ENCODE measurements at places on chromosomes 3 and 15.

GRCh38 chr3:10387881-10388609 is 67.1 kb upstream of the SEC13 start:
- DNase-seq, result no peak

DNA sequence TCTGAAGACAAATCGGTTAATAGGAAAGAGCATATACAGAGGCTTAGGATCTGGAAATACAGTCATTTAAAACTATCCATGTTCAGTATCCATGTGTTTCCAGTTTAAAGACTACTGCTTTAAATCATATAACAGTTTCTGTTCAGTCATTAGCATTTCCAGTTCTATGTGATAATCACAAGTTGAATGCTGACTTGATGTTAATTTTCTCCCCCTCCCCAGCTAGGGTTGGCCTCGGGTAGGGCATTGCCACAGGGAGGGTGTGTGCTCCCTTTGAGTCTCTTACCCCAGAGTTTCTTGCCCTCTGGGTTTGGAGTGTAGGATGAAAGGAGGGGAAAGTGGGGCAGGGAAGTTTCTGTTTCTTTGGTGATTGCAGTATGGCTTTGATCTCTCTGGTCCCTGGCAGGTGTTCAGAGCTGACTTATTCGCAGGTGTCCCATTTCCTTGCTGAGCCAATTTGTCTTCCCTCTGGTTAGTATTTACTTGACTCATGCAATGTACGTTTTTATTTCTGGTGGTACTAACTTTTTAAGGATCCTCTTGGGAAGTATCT is 86.3 kb downstream of the SH3GL3 start:
- no peak for DNase-seq

GRCh38 chr3:195008816-195009215 is 262.1 kb downstream of the XXYLT1 start:
- DNase-seq, result no peak

- no peak for DNase-seq
These were observed 261.9 kb downstream of the GABRG3 start for GRCh38 chr15:27232876-27233275.

Measured in DMS 273 treated with DMSO at 0.1 percent for 48 hours (cell line).